ENCODE measurements at places on chromosomes 13 and 19. TPM values are rescaled to one million over a fixed set of nuclear protein-coding genes. Genes with fewer than 3 reads are reported as not detected.
A peak's percentile ranks its signal among the peaks of the same experiment; 100 is the strongest.

DNA sequence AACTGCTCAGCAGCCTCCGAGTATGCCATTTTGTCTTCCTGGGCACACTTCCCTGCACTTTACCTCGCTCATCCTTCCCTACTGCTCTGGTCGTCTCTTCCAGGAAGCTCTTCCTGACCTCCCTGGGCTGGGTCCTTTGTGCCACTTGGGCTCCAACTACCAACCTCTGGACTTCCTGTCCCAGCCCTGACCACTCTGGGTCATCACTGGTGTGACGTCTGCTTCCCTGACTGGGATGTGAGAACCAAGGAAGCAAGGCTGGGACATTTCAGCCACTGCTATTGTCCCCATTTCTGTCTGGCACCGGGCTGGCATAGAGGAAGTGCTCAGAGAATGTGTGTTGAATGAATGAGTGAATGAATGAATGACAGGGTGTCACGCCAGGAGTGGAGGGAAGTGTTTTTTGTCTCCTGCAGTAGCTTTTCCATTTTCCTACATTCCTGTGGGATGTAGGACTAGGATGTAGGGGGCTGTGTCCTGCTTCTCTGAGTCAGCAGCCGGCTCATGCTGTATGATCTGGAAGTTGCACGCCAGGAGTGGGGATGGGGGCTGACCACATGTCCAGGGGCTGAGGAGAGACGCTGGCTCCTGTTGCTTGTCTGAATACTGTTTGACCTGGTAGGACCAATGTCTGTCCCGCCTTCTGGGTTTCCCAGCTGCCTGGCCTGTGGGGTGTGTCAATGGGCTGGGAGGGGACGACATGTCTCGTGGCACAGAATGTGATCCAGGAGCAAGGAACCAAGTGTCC lies 14.7 kb downstream of the NOVA2 start:
- peaks cover 20% of the 10 kb centered on the region for H3K4me1 ChIP-seq
- H3K4me3 ChIP-seq: no peak overlapping the region
- H3K27me3 ChIP-seq: no peaks in the 10 kb centered on the region
- no peak overlapping the region for H3K27ac ChIP-seq
- DNase-seq: no peak
- no peaks in the 10 kb centered on the region for H3K36me3 ChIP-seq

PRR20E gene
- polyA plus RNA-seq: not detected

DNA sequence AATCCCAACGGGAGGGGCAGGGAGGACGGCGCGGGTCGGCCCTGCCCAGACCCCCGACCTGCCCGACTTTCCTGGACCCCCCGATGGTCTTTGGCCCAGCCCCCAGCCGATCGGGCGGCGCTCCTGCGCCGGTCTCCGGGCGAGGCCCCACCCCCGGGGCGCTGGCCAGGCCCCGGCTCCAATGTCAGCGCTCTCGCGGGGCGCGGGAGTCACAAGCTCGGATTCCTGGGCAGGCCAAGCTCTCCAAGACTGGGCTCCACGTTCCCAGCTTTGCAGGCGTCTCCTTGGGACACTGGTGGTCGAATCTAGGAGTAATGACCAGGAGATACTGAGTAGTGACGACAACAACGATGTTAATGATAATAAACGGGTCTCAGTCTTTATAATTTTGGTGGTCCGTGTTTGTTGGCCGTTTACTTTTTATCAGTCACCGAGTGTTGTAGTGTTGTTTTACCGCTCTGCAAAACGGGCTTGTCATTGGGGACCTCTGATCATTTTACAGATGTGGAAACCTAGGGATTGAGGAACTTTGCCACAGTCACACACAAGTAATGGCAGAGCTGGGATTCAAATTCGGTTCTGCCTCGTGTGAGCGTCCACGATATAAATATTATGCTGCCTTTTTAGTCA lies 545 bp downstream of the RAD23A start:
- no peaks in the 10 kb centered on the region for H3K4me1 ChIP-seq
- H3K27me3 ChIP-seq: no peaks in the 10 kb centered on the region
- H3K27ac ChIP-seq: peak overlapping the region; percentile 92
- H3K36me3 ChIP-seq: peaks cover 46% of the 10 kb centered on the region
- peak overlapping the region; percentile 66 for H3K4me3 ChIP-seq

ACTMAP gene
- polyA plus RNA-seq: 4.5 TPM

CYP4F8 gene
- polyA plus RNA-seq: not detected

DNA sequence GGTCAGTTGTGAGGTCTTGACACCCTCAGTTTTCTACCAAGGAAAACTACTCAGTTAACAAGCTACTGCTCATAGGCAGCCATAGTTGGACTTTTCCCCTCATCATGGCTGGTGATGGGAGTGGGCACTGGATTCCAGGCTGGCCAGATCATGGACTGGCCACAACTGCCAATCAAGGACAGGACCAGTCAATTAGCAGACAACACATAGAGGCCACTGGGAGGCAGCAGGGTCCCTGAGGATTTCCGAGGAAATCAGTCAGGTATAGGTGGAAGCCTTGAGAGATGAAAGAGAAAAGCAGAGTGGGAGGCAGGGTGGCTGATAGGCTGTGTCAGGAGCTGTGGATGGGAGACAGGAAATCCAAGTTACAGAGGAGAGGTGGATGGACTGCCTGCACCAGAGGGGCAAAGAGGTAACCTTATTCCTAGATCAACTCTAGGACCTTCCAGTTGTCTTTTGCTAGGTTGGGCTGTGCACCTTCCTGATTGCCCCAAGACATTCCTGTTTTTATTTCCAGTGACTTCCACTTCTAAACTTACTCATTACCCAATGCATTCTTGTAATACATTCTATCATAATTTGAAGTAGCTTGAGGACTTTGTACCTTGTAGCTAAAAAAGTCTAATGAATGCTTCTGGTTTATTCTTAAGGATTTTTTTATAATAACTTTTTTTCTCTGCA lies 361.8 kb downstream of the KCNRG start:
- no peaks in the 10 kb centered on the region for H3K4me1 ChIP-seq
- no peak for DNase-seq
- H3K4me3 ChIP-seq: no peak overlapping the region
- H3K27ac ChIP-seq: no peak overlapping the region
- no peaks in the 10 kb centered on the region for H3K27me3 ChIP-seq

DNA sequence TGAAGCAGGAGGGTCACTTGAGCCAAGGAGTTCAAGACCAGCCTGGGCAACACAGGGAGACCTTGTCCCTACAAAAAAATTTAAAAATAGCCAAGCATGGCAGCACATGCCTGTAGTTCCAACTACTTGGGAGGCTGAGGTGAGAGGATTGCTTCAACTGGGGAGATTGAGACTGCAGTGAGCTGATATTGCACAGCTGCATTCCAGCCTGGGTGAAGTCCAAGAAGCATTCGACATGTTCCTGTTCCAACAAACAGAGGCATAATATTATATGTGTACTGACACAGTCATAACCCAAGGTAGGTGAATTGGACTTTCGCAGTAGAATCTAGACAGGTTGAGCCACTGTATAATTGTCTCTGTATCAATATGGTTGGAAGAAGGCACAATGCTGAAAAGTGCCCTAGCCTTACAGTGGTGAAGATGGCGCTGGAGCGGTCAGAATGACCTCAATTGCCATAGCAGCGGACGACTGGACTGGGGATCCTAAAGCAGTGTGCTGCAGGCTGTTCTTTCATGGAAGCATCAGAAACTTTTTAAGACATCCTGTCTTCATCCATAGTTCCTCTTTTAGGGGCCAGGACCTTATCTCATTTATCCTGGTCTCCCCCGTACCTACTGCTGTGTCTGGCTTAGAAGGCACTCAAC lies 112.0 kb upstream of the CLDN10 start:
- no peak overlapping the region for H3K4me3 ChIP-seq
- no peak for DNase-seq
- no peaks in the 10 kb centered on the region for H3K27me3 ChIP-seq
- H3K4me1 ChIP-seq: no peaks in the 10 kb centered on the region
- no peaks in the 10 kb centered on the region for H3K36me3 ChIP-seq
- no peak overlapping the region for H3K27ac ChIP-seq

DNA sequence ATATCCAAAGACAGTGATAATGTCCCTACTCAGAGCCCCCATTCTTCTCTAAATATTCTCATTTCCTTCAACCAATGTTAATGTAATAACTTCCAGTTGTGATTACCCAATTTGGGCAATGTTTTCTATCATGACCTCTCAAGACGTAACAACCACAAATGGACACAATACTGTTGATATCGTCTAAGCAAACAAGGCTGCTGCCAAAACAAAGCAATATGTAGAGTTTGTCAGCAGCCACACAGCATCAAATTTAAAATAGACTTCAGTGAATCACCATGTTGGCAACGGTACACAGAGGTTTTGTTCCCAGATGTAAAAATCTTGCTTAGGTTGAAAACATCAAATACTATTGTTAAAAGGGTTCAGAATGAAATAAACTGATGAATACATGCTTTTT lies 205.1 kb downstream of the DACH1 start:
- H3K4me1 ChIP-seq: no peaks in the 10 kb centered on the region
- no peak overlapping the region for H3K4me3 ChIP-seq
- peak overlapping the region; percentile 32 for H3K27ac ChIP-seq
- H3K27me3 ChIP-seq: no peaks in the 10 kb centered on the region

- no peaks in the 10 kb centered on the region for H3K36me3 ChIP-seq
- H3K27me3 ChIP-seq: no peaks in the 10 kb centered on the region
- DNase-seq: no peak
Measured at GRCh38 chr19:8577247-8577646, at the start of gene MYO1F. Gene MYO1F (minus strand): TSS chr19:8577442. CDS start chr19:8577309, 133 bp downstream.

PTH2 gene
- polyA plus RNA-seq: not detected

DNA sequence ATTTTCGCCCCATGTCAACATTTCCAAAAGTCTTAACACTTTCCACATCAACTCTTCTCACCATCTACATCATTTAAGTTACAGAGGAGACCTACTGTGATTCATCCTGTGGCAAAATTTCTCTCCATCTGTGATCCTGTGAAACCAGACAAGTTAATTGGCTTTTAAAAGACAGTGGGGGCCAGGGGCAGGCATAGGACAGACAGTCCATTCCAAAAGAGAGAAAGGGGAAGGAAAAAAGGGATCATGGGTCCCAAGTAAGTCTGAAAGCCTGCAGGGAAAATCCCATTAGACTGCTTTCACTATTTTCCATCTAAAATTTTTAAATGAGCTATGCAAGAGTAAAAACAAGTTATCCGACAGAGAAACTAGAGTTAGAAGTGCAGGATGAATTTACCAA lies 121.0 kb downstream of the MRPL57 start:
- no peaks in the 10 kb centered on the region for H3K36me3 ChIP-seq
- H3K27me3 ChIP-seq: no peaks in the 10 kb centered on the region
- H3K4me3 ChIP-seq: peak overlapping the region; percentile 95
- H3K4me1 ChIP-seq: peaks cover 5% of the 10 kb centered on the region
- no peak for DNase-seq

SULT2A1 gene
- polyA plus RNA-seq: not detected

PKN1 gene
- polyA plus RNA-seq: 68.0 TPM

PLIN4 gene
- 0.10 TPM for polyA plus RNA-seq

PRRG2 gene
- polyA plus RNA-seq: 0.42 TPM
